ENCODE measurements at places on chromosomes 2 and 18. TPM values are rescaled to one million over a fixed set of nuclear protein-coding genes. Genes with fewer than 3 reads are reported as not detected.

- H3K4me3 ChIP-seq, result no peak overlapping the region
- H3K27me3 ChIP-seq, result no peaks in the 10 kb centered on the region
- DNase-seq, result no peak
Measured at GRCh38 chr18:60976976-60977375, 356.3 kb upstream of the CDH20 start.

GRCh38 chr18:3262234-3263131 is 550 bp downstream of the MYL12B start:
- no peaks in the 10 kb centered on the region for H3K27me3 ChIP-seq
- H3K4me3 ChIP-seq, result peak overlapping the region; percentile 87
- peaks cover 59% of the 10 kb centered on the region for H3K4me1 ChIP-seq
- peaks cover 16% of the 10 kb centered on the region for H3K36me3 ChIP-seq
- H3K27ac ChIP-seq, result peak overlapping the region; percentile 98
- no peak for DNase-seq

Gene MLPH
- 60.3 TPM for polyA plus RNA-seq

DNA sequence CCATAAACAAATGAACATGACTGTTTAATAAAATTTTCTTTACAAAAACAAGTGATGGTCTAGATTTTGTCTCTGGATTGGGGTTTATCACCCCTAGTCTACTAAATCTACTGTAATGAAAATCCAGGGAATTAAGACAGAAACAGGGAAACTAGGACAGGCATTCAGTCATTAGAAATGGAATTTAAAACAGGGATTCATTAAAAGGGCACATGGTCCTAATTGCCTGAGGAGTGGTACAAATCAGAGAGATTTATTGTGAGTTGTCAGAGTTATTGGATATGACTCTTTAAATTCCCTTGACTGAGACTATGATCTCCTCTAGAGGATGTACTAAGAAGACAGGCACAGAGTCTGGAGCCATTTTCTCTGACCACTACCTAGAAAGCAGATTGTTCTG is 670.9 kb upstream of the GCFC2 start:
- no peaks in the 10 kb centered on the region for H3K27me3 ChIP-seq
- H3K4me1 ChIP-seq, result peaks cover 2% of the 10 kb centered on the region
- no peak overlapping the region for H3K27ac ChIP-seq
- H3K4me3 ChIP-seq, result no peak overlapping the region
- DNase-seq, result no peak

GRCh38 chr2:206766057-206766930 is 888 bp downstream of the FASTKD2 start:
- peaks cover 44% of the 10 kb centered on the region for H3K36me3 ChIP-seq
- H3K27ac ChIP-seq, result peak overlapping the region; percentile 90
- peaks cover 43% of the 10 kb centered on the region for H3K4me1 ChIP-seq
- no peak for DNase-seq
- peak overlapping the region; percentile 97 for H3K4me3 ChIP-seq

DNA sequence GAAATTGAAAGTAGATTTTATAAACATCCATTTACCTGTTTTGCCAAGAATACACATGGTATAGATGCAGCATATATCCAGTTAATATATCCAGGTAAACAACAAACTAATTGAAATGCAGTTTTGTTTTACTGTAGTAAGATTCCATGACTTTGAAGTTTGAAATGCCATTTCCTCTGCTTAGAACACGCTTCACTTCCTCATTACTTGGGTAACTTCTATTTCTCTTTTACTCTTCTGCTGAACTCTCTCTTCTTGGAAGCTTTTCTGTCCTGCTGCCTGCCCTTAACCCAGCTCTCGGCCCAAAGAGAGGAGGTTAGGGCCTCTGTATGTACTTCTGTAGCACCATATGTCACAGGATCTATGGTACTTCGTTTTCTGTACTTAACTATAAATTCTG is 14.1 kb upstream of the IL1RL2 start:
- H3K4me1 ChIP-seq, result no peaks in the 10 kb centered on the region
- no peak for DNase-seq
- H3K36me3 ChIP-seq, result peaks cover 38% of the 10 kb centered on the region
- no peak overlapping the region for H3K27ac ChIP-seq

GRCh38 chr18:12783524-12783923 is 80.7 kb downstream of the PSMG2 start:
- DNase-seq, result no peak
- H3K27me3 ChIP-seq, result no peaks in the 10 kb centered on the region
- no peak overlapping the region for H3K4me3 ChIP-seq
- no peak overlapping the region for H3K27ac ChIP-seq
- H3K4me1 ChIP-seq, result no peaks in the 10 kb centered on the region

Gene DSG1
- polyA plus RNA-seq, result 0.19 TPM

Gene CCDC121
- 3.5 TPM for polyA plus RNA-seq

Gene TRABD2A
- polyA plus RNA-seq, result 0.85 TPM

Gene TUBA3E
- polyA plus RNA-seq, result 69.5 TPM

Gene CDC42EP3
- 32.5 TPM for polyA plus RNA-seq

GRCh38 chr2:24021122-24021998 is 11.5 kb downstream of the MFSD2B start:
- no peak overlapping the region for H3K4me3 ChIP-seq
- no peak overlapping the region for H3K27ac ChIP-seq
- DNase-seq, result no peak
- H3K27me3 ChIP-seq, result no peaks in the 10 kb centered on the region
- peaks cover 6% of the 10 kb centered on the region for H3K36me3 ChIP-seq
- no peaks in the 10 kb centered on the region for H3K4me1 ChIP-seq

Gene GCFC2
- 10.8 TPM for polyA plus RNA-seq

- H3K27ac ChIP-seq, result no peak overlapping the region
- no peaks in the 10 kb centered on the region for H3K4me1 ChIP-seq
- H3K4me3 ChIP-seq, result no peak overlapping the region
- H3K36me3 ChIP-seq, result peaks cover 3% of the 10 kb centered on the region
Measured at GRCh38 chr18:74689251-74689650, 91.6 kb downstream of the ZNF407 start.

GRCh38 chr18:79394534-79395307 is 1.0 kb upstream of the NFATC1 start:
- H3K36me3 ChIP-seq, result no peaks in the 10 kb centered on the region
- H3K4me3 ChIP-seq, result peak overlapping the region; percentile 54
- peaks cover 41% of the 10 kb centered on the region for H3K27me3 ChIP-seq
- H3K4me1 ChIP-seq, result peaks cover 17% of the 10 kb centered on the region
- peak; percentile 72 for DNase-seq

DNA sequence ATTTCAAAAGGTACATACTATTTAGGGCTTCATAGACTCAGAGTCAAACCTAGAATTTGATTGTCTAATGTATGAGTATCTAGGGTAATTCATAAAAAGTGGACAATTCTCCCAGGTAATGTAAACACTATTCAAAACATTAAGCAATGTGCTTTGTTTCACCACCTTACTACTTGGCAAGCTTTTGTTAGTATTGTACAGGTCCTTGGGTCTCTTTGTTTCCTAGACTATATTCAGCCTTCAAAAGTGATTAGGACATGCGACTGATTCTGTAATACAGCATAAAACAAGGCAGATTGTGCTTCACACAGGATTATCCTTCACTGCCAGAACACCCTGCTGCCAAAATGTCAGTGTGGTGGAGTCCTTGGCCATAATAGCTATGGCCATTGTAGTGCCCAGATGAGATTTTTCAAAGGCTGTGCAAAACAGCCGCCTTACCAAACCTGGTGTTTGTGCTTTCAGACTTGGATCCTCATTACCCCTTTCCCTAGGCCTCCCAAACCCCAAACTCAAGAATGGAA is 90.1 kb upstream of the CAVIN2 start:
- no peak overlapping the region for H3K4me3 ChIP-seq
- H3K27ac ChIP-seq, result no peak overlapping the region
- no peak for DNase-seq
- H3K27me3 ChIP-seq, result no peaks in the 10 kb centered on the region

DNA sequence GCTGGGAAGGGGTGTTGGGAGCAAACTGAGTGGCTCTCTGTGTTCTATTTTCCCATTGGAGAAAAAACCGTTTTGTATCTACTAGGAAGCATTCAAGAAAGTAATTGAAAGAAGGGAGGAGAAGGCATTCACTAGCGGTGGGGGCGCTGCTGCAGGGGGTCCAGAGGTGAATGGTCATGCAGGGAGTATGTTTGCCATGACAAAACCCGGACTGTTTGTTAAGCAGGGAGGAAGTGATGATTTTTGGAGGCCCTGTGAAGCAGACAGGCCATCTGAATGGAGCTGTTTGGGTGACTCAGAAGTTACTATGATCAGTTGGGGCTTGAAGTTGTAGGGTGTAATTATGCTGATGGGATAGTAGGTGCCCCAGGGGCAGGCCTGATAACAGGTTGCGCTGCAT is 7.0 kb downstream of the TAF4B start:
- no peaks in the 10 kb centered on the region for H3K36me3 ChIP-seq
- no peak for DNase-seq
- H3K4me1 ChIP-seq, result no peaks in the 10 kb centered on the region
- H3K27ac ChIP-seq, result no peak overlapping the region
- H3K4me3 ChIP-seq, result no peak overlapping the region

Gene UGT1A5
- polyA plus RNA-seq, result not detected

DNA sequence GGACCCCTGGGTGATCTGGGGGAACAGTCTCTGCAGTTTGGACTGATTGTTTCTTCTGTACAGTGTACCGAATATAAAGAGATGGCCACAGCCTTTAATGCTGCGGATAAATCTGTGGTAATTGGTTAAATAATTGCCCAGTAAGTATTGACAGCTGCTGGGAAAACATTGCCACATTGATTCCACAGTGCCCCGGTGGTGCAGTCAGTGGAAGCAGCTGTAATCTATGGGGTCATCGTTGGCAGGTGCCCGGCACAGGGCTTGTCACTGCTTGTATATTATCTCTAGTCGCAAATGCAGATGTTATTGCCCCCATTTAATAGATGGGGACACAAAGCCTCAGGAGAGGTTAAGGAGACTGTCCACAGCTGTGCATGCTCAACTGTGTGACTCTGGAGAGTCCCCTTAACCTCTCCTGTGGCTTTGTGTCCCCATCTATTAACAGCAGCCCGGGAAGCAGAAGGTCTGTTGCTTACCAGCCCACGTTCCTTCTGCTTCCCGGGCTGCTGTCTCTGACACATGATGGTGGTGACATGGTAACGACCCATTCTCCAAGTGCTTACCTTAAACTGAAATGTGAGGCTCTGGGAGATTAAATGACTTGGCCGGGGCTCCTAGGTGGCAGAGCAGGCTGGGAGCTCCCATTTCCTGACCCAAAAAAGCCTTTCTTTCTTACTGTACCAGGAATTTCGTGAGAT is 76.9 kb downstream of the NCK2 start:
- no peak overlapping the region for H3K4me3 ChIP-seq
- no peaks in the 10 kb centered on the region for H3K27me3 ChIP-seq
- H3K27ac ChIP-seq, result no peak overlapping the region
- H3K36me3 ChIP-seq, result peaks cover 15% of the 10 kb centered on the region
- DNase-seq, result no peak

DNA sequence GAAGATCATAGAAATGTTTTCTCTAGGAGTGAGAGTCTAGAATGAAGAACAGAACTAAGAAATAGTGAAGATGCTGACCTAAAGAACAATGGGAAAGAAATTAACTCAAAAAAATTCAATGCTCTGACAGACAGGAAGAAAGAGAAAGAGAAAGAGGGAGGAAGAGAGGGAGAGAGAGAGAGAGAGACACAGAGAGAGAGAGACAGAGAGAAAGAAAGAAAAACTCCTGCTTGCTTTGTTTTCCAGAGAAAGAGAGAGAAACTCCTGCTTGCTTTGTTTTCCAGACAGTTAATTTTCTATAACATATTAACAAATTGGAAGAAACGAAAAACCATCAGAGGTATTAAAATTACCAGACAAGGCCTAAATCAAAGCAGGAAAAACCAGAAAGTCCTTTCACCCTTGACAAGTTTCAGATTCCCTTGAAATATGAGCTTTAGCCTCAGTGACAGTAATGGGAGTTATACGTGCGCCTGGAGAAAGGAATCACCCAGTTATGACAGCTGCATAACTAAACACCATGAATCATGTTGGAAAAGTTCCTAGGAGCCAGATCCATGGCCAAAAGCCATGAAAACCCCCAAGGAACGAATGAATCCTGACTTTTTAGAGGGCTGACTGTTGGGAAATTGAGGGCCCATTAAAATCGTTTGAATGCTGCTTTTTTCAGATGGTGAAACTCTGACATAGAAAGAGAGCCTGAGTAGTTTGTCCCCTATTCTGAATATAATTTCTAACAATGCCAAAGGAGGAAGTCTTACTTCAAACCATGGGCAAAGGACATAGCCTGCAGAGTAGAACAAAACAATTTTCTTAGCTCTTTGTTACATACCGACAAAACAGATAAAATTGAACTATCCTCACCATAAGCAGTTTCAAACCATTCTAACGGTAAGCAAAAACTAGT is 228.6 kb upstream of the CHST9 start:
- H3K4me1 ChIP-seq, result no peaks in the 10 kb centered on the region
- no peaks in the 10 kb centered on the region for H3K27me3 ChIP-seq
- no peak overlapping the region for H3K27ac ChIP-seq
- no peak overlapping the region for H3K4me3 ChIP-seq
- H3K36me3 ChIP-seq, result no peaks in the 10 kb centered on the region

Gene IL1F10
- not detected for polyA plus RNA-seq

GRCh38 chr2:138071720-138072719 is 107.7 kb downstream of the HNMT start:
- H3K27ac ChIP-seq, result no peak overlapping the region
- no peak overlapping the region for H3K4me3 ChIP-seq
- H3K36me3 ChIP-seq, result no peaks in the 10 kb centered on the region
- no peaks in the 10 kb centered on the region for H3K27me3 ChIP-seq
- no peak for DNase-seq
- no peaks in the 10 kb centered on the region for H3K4me1 ChIP-seq

- DNase-seq, result no peak
- H3K27ac ChIP-seq, result no peak overlapping the region
- H3K4me3 ChIP-seq, result no peak overlapping the region
- no peaks in the 10 kb centered on the region for H3K4me1 ChIP-seq
- H3K27me3 ChIP-seq, result peaks cover 15% of the 10 kb centered on the region
- no peaks in the 10 kb centered on the region for H3K36me3 ChIP-seq
Measured at GRCh38 chr18:26771524-26771923, 94.0 kb downstream of the AQP4 start.

Gene ASTL
- 0.14 TPM for polyA plus RNA-seq

Gene MXD1
- 3.7 TPM for polyA plus RNA-seq

DNA sequence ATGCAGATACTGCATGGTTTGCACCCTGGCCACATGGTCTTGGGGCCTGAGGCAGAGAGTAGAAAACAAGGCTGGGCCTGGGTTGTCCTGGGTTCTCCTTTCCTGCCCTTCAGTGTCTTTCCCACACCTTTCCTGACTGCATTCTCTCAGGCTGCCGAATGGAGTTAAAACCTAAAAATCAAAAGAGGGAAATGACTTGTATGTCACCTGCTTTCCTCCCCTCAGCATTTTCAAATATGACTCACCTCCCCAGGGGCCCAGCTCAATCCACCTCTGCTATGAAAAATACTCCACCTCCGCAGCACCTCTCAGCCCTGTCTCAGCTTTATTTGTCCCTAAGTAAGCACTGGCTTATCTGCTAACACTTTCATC is 457.8 kb upstream of the MEX3C start:
- DNase-seq, result no peak
- no peak overlapping the region for H3K27ac ChIP-seq
- H3K27me3 ChIP-seq, result no peaks in the 10 kb centered on the region
- H3K36me3 ChIP-seq, result no peaks in the 10 kb centered on the region
- no peak overlapping the region for H3K4me3 ChIP-seq

DNA sequence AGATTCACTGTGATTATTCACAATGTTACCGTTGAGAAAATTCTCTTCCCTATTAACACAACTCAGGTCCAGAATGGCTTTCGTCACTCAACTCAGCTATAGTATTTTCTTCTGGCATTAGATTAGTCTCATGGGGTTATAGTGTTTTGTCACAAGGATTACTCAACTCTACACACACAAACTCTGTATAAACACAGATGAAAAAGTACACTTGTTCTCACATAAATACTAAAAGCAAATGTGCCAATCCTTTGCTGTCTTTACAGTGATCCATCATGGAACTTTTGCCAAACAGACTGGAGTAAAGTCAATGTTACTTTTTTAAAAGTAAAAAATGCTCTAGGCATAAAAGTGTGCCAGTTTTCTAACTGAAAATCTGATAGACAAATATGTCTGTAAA is 267.6 kb downstream of the RBM43 start:
- H3K4me3 ChIP-seq, result no peak overlapping the region
- no peaks in the 10 kb centered on the region for H3K4me1 ChIP-seq
- no peak for DNase-seq
- no peaks in the 10 kb centered on the region for H3K36me3 ChIP-seq

Measured in heart left ventricle (tissue), 16 donors.